ENCODE measurements at places on chromosomes 4 and X. TPM values are rescaled to one million over a fixed set of nuclear protein-coding genes. Genes with fewer than 3 reads are reported as not detected.

PDLIM3 gene
- total RNA-seq = 42.5 TPM

PCYT1B gene
- under 0.01 TPM for total RNA-seq

NHS gene
- total RNA-seq = 0.67 TPM

C4orf51 gene
- not detected for total RNA-seq

AASDH gene
- 10.5 TPM for total RNA-seq

AGTR2 gene
- total RNA-seq = not detected

MAGEA2B gene
- not detected for total RNA-seq
